8988T (cell line): ENCODE measurements at places on chromosomes 12 and 14.

GRCh38 chr12:128861226-128862016, 8.1 kb downstream of the GLT1D1 start:
- no peak for DNase-seq

DNA sequence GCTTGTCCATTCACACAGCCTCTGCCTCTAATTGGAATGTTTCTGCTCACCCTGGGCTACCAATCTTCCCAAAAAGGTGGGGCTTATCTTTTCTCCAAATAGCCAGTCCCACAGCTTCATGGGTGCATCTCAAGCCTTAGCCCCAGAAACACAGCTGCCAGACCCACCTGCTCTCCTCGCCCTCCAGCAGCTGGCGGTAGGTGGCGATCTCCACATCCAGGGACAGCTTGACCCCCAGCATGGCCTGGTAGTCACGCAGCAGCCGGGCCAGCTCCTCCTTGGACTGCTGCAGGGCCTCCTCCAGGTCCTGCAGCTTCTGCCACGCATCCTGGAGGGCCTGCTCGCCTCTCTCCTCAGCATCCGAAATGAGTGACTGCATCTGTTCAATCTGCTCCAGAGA, 11.1 kb downstream of the KRT77 start:
- peak; percentile 63 for DNase-seq

DNA sequence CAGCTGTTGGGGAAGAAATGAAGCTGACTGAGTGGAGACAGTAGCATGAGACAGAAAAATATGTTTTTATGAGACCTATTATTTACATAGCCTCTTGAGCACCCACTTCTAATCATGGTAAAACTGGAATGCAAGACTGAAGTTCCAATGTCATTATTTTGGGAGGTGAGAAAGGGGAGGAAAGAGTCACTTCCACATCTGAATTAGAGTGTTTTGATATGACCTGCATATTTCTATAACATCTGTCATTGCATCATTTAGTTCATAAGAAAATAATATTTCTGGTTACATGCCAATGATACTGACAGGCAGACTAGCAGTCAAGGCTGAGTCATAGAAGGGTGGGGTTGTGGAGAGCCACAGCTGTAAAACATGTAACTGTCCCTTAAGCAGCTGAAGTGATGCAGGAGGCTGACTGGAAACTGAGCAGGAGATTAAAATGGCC, 26.7 kb downstream of the NTN4 start:
- DNase-seq: peak; percentile 34

GRCh38 chr12:442235-442884, 17.4 kb upstream of the B4GALNT3 start:
- DNase-seq: no peak

DNA sequence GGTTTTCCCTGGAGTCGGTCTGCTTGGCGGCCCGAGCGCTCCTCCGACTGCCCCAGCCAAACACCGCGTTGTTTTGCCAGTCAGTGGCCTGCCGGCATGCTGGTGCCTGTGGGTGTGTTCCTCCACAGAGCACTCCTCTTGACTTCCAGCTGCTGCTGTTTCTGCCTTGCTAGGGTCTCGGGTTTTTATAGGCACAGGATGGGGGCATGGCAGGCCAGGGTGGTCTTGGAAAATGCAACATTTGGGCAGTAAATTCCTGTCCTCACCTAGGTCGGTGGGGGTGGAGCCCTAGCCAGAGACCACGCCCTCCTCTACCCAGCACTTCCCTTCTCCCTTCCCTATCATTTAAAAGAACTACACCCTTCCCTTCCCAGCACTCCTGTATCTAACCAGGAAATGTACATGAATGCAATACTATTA, 34.7 kb upstream of the VASH1 start:
- DNase-seq: no peak

DNA sequence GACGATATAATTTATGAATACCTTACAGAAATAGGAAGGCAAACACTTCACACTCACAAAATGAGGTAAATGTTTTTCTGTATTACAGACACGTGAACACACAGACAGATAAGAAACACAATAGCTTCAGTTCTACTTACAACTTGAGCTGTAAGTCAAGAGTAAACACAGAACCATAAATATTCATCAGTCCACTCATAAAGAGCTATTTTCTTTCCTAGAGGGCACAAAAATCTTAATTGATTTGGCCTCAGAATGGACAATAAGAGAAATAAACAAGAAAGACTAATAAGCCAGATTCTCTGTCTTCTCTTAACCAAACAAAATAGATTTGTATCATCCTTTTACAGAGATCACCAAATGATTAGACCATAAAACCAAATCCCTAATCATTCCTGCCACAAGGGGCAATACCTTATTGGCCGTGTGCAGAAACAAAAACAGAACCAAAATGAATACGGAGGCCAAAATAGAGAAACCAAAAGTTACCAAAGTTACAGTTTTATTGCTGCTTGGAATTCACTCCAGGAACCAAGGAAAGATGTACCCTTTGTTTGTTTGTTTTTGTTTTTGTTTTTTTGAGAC, 38.1 kb upstream of the GARIN2 start:
- no peak for DNase-seq

DNA sequence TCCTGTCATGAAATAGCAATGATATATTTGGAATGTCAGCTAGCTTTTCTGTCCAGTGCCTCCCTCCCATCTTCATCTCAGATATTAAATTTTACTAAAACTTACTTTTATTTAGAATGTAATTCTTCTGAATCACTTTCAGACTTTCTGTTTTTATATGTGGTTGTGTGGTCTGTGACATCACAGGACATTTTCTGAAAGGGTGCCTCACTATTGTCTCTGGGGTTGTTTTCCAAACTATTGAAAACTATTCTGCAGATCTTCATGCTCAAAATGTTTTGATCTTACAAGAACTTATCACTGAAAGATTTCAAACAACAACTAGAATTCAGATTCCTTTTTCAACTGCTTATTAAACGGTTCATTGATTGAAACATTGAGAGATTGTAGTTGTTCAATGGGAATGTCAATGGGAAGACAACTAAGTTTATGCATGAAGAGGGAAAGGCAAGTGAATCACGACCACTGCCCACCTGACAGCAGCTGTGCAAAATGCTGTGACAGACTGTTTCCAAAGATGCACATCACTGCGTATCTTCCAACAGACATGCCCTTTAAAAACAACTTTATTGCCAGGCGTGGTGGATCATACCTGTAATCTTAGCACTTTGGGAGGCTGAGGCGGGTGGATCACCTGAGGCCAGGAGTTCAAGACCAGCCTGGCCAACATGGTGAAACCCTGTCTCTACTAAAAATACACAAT, 51.3 kb downstream of the KLRG1 start:
- no peak for DNase-seq

DNA sequence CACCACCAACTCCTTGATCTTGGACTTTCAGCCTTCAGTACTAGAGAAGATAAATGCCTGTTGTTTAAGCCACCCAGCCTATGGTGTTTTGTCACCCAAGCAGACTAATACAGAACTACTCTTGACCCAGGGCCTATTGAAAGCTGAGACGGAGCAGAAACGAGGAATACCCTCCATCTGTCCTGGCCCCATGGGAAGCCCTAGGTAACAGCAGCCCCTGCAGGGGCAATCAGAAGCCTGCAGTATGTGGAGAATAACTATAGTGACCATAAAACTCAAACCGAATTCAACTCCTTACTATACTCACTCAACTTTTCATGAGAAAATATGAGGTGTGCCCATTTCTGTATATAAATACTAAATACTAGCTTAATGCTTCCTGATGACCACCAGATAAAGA, 307.4 kb downstream of the NUAK1 start:
- no peak for DNase-seq

- DNase-seq: no peak
These were observed 166.7 kb downstream of the RAD51B start for GRCh38 chr14:67986131-67986841.
